ENCODE measurements at places on chromosomes 16 and 17.

DNA sequence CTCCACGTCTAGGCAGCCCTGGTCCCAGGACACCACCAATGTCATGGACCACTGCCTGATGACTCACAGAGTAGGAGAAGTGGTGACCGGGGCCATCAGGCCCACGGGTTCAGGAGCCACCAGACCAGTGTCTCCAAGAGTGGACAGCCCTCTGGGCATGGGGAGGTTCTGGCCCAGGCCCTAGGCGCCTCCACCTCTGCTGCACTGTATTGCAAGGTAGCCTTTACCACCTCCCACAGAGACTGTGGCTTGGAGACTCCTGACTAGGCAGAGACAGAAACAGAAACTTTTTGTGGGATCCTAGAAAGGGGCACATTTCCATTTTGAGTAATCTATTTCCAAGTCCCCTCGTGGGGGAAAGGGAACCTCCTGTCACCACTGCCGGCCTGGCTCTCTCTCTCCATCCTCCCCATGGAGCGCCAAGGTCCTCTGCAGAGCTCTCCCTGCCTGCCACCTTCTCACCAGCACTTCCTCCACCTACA is 2.9 kb downstream of the CDIP1 start:
- DNase-seq, result no peak

- DNase-seq, result no peak
Observed at GRCh38 chr16:8278031-8278580, 312.2 kb downstream of the TMEM114 start.

DNA sequence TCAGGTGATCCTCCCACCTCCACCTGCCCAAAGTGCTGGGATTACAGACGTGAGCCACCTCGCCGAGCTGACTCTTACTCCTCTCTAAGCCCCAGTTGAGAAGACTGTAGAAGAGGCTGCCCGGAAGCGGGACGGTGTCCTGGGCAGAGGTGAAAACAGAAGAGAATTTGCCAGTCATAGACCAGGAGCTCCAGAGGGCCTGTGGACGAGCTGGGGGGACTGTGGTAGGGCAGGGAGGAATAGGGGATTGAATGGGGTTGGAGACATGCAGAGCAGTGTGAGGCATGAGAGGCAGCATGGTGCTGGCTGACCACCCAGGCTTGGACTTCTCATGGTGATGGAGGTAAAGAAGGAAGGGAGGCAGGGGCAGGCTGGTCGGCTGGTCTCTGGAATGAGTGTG is 17.1 kb upstream of the PHB1 start:
- DNase-seq, result no peak

DNA sequence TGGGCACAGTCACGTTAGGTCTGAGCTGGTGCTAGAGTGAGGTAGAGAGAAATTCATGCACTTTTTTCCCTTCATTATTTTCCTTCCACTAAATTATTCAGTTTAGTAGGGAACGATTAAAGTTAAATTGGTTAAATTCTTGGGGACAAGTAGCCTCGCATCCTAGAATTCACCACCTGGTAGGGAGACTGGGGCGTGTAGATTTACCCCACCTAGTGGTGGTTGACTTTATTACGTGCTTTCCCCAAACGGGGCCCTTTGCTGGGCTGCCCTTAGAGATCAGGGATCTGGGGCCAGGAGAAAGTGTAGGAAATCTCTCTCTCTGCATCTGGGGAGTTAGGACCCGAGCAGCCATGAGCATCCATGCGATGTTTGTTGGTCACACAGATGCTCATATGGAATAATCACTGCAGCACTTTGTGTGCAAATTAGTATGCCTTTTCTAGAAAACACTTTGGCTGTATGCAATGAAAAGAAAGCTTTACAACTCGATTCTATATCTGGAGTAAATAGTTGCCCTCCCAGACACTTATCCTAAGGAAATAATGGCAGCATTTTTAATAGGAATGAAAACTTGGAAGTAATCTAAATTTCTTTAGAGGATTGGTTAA is 107.0 kb downstream of the PLCG2 start:
- no peak for DNase-seq

DNA sequence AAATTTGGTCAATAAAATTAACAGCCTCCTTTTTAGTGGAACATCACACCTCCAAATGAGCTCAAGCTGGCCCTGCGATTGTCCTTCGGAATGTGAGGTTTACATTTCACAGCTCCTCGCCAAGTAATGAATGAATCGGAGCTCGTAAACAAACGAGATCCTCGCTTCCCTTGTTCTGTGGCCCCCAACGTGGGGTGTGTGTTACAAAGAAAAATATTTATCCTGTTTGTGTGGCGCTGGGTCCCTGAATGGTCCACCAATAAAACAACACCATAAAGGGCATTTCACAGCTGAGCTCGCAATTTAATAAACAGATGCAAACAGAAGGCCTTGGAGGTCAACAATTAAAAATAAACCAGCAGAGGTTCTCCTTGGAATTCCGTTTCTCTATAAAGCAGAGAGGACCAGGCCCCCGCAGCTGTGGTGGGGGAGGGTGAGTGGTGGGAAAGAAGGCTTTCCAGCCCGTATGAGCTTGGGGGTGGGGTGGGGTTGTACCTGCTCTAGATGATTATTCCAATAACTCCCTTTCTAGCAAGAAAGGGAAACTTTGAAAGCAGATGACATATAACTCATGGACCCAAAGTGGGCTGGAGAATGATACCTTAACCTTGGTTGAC is 393.9 kb upstream of the SALL1 start:
- no peak for DNase-seq
